Bronchial epithelial cell (primary cell): ENCODE measurements at places on chromosomes 2 and 18. TPM values are rescaled to one million over a fixed set of nuclear protein-coding genes. Genes with fewer than 3 reads are reported as not detected.

DNA sequence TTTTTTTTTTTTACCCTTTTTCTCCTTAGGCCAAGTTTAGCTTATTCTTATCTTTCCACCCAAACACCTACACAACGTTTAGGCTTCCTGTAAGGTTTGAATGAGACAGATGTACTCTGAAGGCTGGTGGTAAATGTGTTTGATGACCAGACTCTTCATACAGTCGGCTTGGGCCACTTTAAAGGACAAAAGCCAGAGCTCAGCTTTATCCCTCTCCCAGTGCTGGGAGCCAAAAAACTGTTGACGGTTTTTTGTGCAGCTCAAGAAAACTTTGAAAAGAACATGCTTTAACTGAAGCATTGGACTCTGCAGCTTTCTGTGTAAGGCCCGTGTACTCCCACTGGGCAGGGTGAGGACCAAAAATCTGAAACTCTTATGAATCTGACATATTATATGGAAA, 15.4 kb downstream of the CD8A start:
- no peak for DNase-seq

DNA sequence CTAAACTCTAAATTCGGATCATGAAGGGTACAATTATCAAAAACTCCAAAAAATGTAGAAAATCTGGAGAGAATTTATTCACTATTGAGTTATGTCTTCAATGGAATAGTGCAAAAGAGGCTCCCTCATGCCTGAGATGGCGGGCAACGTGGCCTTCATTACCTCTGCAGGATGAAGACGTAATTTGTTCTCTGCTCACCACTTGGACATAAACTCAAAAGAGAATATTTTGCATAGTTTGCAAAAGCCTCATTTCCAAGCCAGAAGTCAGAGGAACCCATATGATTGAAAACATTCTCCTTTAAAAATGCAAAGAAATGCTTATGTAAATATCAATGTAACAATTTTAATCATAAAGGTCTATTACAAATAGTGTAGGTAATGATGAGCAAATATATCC, 58.7 kb downstream of the SLC25A12 start:
- no peak for DNase-seq

MYCN gene
- not detected in 2 replicates for total RNA-seq

GPR35 gene
- total RNA-seq, result 0.26 and 0.38 TPM in 2 replicates

KCNK3 gene
- total RNA-seq, result not detected in 2 replicates

DNA sequence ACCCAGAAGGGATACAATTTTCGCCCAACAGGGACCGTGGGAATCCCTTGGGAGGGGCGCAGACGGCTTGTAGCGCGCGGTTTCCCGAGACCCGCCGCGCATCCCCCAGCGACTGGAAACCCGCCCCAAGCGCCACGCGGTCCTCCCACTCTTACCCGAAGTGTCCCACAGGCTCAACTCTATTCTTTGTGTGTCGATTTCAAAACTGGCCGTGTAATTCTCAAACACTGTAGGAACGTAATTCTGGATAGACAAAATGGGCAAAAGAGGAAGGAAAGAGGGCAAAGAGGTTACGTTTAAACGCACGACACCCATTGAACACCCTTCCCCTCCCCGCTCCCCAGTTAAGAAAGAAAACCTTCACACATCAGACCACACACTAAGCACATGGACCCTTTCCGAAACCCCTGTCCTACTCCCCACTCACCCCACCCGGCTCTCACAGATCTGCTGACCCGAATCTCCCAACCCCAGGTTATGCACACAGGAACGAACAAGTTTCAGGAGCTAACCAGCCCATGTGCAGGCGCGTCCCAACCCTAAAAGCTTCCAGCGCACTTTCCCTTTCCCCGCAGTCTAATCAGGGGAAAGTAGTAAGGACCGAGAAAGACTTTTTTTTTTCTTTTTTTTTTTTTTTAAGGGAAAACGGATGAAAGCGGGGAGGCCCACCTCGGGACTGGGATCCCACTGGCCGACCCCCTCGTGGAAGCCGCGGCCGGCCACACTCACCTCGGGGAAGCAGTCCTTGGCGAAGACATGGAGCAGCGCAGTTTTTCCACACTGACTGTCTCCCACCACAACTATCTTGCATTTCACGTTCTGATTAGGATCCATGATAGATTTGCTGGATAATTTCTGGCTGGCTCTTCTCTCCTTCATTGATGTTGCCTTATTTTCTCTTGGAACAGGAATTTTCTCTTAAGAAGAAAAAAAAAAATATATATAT, 655 bp downstream of the RND3 start:
- DNase-seq, result no peak
